NCI-H748 treated with DMSO at 0.1 percent for 48 hours (cell line): ENCODE measurements at places on chromosomes 5 and 9.

DNA sequence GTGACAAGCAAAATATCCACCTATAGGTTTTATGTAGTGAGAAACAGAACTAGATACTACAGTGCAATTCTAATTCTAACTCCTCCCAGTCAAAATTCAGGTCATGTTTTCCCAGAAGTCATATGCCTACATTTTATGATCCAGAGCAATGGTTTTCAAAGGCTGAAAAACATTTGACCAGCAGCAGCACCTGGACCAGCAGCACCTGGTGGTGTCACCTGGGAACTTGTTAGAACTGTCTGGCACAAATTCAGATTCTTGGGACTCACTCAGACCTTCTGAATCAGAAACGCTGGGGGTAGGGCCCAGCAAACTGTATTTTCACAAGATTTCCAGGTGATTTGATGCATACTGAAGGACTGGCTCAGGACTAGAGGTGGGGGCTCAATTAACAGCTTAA is 367.7 kb upstream of the RFX3 start:
- no peak for DNase-seq

GRCh38 chr9:19782005-19782404 is 6.8 kb downstream of the SLC24A2 start:
- DNase-seq = no peak

DNA sequence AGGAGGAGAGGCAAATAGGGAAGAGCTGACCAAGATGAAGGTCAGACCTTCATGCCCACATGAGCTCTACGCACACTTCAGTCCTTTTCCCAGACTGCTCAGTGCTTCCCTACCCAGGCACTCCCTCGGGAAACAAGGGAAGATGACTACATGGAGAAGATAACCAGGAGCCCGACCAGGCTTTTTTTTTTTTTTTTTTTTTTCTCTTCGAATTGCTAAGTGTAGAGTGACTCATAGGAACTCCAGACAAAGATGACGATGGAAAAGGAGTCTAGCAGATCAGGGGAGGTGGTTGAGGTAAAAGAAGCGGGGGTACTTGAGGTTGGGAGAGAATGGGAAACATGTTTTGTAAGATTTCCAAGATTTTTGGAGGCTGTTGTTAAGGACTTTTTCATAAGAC is 526.1 kb downstream of the BNC2 start:
- no peak for DNase-seq

GRCh38 chr5:110634475-110634874 is 92.0 kb downstream of the TMEM232 start:
- no peak for DNase-seq

GRCh38 chr9:118931941-118932340 is 437.3 kb downstream of the BRINP1 start:
- DNase-seq = no peak

DNA sequence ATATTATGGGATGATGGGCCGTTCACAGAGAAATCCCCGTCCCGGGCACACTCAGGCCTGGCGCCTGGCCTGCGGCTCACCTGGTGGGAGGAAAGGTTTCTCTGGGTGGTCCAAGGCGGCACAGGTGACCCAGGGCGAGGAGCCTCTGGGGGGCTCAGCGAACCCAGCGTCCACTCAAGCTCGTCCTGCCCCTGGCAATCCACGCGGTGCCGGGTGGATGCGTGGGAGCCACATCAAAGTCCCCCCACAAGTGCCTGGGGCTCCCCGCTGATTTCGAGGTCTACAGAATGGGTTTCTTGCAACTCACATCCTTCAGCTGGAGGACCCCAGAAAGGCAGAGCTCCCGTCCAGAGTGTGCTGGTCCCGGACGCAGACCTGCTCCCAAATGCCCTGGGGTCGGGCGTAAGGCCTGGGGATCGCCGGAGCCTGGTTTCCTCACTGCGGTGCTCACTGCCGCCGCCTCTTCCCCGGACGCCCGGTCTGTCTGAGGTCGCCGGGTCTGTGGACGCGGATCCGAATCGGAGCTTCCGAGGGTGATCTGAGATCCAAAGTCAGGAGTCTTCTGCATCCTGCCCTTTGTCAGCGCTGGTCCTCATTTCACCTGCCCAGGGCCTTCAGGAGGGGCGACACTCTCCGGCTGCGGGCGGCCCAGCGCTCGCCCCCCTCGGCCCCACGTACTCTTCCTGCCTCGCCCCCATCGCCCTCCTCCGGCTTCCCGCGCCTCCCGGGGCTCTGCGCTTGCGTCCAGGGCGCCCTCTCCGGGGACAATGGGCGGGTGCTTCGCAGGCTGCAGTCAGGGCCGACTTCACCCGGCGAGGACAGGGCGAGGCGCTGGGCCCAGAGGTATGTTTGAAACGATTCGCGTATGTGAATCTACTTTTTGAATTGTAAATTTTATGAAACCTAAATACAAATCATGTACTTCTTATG is 20.0 kb upstream of the RUFY1 start:
- DNase-seq = no peak

- DNase-seq = no peak
These were observed 14.6 kb upstream of the SNX2 start for GRCh38 chr5:122760236-122760635.
